ENCODE measurements at places on chromosomes 5 and 9.
A peak's percentile ranks its signal among the peaks of the same experiment; 100 is the strongest.

DNA sequence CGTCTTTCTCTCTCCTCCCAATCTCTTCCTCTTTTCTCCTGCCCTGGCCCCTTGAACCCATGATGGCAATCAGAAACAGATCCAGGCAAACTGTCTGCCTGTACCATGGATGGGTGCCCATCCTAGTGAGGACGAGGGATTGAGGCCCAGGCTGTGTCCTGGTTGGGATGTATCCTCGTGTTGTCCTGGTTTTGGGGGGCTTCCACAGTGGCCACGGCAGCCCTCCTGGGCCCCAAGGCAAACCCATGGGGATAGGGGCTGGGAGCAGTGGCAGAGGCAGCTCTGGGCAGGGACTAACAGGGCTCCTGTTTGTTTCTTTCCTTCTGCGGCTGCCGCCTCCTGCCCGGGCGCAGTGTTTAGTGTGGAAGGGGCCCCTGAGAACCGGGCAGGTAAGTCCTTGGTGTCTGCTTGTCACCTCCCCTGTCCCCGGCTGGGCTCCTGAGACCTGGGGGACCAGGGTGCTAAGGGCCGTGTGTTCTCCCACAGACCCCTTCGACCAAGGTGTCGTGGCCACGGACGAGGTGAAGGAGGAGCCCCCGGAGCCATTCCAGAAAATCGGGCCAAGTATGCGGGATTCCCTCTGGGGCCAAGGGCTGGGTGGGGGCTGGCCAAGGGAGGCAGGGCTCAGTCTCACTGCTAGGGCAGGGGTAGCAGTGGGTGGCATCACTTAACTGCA, 70.0 kb downstream of the AMBP start:
- DNase-seq, result no peak

DNA sequence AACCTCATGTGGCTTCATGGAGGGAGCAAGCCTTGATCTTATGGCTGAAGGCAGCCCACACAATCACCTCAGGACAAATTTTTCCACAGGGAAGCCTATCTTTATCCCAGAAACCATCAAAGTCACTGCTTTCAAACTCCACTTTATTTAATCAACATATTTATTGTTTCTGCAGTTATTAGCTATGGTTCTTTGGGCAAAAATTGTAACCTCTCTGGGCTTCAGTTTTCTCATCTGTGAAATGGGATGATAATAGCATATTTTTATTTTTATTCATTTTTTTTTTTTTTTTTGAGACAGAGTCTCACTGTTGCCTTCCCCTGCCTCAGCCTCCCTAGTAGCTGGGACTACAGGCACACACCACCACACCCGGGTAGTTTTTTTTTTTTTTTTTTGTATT, 2.1 kb upstream of the RPS14 start:
- DNase-seq, result no peak

DNA sequence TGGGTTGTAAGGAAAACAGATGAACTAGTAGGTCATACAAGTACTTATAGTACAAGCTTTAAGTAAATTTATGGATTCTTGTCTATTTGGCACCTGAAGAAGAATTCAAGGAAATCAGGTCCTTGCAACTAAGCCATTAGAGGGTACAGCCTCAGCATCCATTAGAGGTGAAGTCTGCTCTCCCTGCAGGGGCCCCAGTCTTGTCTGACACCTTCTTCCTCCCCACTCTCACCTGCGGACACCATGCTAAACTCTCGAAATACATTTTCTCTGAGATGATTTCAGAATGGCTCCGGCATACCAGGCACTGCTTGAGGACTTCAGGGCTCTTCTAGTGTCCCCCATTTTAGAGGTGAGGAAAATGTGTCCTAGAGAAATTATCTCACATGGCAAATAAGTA, 137.9 kb downstream of the GNAQ start:
- no peak for DNase-seq

DNA sequence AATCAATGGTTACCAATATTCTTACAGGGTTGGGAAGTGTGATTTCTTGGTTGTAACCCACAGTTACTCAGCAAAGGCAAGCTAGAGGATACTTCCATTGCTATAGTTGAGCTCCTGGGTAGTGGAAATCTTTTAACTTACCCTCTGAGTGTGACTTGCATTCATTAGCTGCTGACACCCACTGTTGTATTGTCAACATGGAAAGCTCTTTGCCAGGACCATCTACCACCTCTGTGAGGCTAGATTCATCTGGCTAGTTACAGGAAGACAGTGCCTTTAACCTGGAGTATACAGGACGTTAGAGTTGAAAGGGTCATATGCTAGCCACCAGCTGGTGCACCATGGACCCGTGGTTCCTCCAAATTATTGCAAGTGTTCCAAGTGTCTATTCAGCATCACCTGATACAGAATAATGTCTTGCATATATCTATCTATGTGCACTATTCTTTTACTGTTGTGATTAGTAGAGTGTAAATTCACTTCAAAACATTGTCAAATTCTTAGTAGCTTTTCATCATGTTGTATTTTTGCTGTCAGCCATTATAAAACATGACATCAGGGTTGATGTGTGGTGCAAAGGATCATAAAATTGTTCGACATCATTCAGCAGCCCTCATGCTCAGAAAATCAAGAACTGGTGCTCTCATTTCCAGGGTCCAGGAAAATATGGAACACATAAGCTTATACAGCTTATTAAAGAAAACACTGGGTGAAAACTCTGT, 239.0 kb downstream of the PJA2 start:
- no peak for DNase-seq

- DNase-seq, result no peak
Observed at GRCh38 chr5:68086439-68086838, 129.1 kb upstream of the PIK3R1 start.

DNA sequence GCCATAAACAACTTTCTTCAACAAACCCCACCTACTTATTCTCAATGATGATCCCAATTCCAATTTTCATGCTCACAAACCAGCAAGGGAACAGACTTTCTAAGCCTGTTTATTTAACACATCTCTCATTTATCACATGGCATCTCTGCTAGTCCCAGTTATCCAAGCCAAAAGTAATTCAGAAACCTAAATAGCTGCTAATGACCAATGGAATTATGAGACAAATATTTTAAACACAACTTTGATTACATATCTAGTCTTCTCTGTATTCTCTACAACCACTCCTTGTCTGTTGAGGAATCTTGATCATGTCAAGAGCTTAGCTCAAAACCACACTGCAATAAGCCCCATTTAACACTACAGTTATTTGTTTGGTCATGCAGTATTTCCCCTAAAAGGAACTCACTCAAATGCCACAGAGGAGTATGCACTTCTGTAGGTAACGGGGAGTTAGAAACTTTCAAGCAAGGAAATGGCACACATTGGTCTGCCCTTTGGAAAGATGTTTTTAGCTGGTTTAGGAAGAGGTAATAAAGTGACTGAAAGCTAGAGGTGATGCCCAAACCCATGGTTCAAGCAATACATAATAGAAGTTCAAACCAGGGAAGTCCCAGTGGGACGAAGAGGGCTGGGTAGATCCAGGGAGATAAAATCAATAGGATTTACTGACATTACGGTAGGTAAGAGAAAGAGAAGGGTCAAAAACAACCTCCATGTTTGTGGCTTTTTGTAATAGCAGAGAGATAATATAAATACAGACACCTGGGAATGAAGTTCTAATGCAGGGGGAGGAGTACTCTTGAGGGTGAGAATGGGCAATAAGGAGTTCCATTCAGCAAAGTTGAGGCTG, 42.1 kb upstream of the HTR4 start:
- DNase-seq, result no peak

- no peak for DNase-seq
Observed at GRCh38 chr9:92665836-92666235, 4.1 kb downstream of the IPPK start.

- no peak for DNase-seq
Observed at GRCh38 chr5:154669402-154669801, 85.8 kb upstream of the LARP1 start.

DNA sequence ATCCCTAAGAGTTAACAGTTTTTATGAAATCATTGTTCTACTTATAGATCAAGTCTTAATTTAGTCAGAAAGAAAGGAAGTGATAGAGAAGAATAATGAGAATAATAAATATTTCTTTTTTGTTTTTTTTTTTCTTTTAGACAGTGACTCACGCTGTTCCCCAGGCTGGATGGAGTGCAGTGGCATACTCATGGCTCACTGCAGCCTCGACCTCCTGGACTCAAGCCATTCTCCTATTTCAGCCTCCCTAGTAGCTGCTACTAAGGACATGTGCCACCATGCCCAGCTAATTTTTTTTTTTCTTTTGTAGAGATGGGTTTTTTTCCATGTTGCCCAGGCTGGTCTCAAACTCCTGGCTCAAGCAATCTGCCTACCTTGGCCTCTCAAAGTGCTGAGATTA, 11.0 kb downstream of the IFNA21 start:
- no peak for DNase-seq

DNA sequence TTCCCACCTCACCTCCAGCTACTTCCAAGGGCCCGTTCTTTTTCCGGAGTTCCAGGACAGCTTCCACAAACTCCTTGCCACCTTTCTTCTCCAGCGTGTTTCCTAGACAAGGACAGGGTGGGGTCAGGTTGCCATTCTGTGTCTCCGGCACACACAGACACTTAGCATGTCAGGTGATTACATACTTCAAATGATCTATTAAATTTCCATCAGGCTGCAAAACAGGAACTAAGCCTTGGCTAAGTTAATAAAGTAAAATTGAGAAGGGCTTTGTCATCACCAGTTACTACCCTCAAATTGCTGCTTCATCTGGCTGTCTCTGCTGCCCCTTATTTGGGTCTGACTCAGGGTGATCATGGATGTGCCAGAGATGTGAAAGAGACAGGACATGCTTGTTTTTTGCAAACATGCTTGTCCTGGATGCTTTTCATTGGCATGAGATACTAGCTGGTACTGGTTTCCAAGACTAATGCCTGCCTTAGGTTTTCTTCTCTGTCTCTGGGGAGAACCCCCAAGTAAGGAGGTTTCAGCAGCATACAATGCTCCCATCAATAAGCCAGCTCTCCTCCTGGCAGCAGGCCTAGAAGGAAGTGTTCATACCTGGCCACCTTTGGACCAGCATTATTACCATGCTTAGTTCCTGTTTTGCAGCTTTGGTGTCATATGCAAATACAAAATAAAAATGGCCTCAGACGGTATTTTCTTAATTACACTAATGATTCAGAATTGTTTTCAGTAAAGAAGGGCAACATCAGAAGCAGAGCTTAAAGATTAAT, 52.9 kb downstream of the MACROH2A1 start:
- no peak for DNase-seq

- DNase-seq, result no peak
Observed at GRCh38 chr5:150461231-150461630, 11.7 kb upstream of the RPS14 start.

DNA sequence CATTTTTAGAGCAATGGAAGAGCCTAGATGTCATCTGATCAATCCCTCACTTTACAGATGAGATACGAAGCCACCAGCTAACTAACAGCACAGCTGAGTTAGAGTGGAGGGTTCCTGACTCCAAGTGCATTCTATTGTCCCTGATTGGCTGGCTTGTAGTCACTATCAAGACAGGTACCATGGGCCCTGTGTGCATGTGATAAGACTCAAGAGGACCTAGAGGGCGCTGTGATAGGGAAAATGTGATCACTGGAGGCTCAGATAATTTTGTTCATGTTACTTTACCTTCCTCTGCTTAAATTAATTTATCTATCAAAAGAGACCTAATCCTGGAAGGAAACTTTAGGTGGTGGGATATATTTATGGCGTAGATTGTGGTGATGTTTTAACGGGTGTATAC, 19.5 kb upstream of the SNAPC3 start:
- no peak for DNase-seq

- DNase-seq, result no peak
Observed at GRCh38 chr9:115495052-115495635, 377.2 kb upstream of the TNC start.

GRCh38 chr9:61666310-61666709, 476.5 kb downstream of the SPATA31A7 start:
- DNase-seq, result no peak

- no peak for DNase-seq
Observed at GRCh38 chr9:79023134-79023580, 548.6 kb upstream of the TLE4 start.

DNA sequence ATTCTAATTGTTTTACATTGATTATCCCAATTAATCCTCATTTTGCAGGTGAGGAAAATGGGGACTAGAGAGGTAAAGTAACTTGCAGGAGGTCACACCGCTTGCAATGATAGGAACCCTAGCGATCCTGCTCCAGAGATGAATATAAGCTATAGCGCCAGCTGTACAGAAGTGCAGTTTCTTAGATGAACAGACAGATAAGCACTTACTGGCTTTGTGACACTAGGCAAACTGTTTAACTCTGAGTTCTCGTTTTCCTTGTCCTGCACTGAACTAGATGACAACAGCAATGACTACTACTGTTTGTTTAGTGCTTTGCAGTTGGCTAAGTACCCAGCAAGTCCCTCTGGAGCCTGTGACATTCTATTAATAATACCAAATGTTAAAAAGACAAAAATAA, 11.1 kb downstream of the LHX6 start:
- no peak for DNase-seq

- no peak for DNase-seq
Observed at GRCh38 chr5:132205385-132206125, 22.1 kb downstream of the P4HA2 start.

DNA sequence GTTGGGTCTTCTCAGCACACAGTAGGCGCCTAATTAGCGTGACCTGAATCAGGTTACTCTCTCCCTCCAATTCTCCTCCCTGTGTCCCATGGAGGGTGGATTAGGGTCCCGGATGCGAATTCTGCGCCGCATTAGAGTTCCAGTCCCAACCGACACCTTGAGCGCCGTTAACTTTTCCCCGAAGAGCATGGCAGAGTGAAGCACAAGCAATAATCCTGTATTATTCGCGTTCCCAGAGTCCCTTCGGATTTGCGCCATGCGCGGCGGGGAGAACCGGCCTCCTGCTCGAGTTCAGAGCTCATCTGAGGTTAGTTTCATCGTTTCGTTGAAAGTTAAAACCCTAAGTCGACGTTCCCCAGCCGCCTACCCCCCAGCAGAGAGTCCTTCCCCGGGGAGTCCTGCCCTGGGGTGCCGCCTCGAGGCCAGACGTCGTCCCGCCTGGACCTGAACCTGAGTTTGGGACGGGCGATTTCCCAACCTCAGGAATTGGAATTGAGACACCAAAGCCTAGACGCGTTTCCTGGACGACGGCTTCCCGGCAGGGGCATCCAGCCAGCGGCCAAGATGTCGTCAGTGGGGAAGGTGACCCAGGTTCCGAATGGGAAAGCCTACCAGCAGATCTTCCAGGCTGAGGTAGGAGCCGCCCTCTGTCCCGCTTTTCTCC, at the start of gene CCDC180:
Gene CCDC180 (plus strand): TSS at position 160 of the 664 bp plus-strand sequence. CDS start 405 bp downstream, at position 565.
- no peak for DNase-seq

GRCh38 chr9:91690540-91691249, 259.3 kb downstream of the ROR2 start:
- DNase-seq, result no peak

- DNase-seq, result no peak
Observed at GRCh38 chr5:92460505-92460904, 1077.4 kb upstream of the ARRDC3 start.

- DNase-seq, result no peak
Observed at GRCh38 chr9:80922544-80922943, 766.8 kb downstream of the TLE1 start.

DNA sequence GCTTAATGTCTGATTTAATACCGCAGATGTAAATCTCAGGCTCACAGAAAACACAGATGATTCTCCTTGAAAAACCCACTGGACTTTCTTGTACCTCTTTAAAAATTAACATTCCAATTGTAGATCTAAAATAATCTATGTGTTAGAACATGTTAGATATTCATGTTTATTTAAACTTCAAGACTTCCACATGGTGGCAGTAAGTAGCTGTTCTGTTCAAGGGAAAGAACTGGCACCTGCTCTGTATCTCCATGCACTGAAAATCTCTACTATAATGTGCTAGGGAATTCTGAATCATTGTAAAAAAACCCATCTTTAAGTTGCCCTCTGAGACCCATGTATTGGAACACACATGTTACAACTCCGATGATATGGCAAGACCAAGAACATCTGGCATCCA, 366.9 kb downstream of the DMRTA1 start:
- peak; percentile 5 for DNase-seq

GRCh38 chr5:140969880-140970279, 3.6 kb downstream of the PCDHAC2 start:
- DNase-seq, result no peak

Measured in amniotic stem cell (primary cell).